ENCODE measurements at places on chromosomes 5 and 9.

GRCh38 chr5:13809921-13810320, 134.6 kb downstream of the DNAH5 start:
- no peak for DNase-seq

- DNase-seq = no peak
Measured at GRCh38 chr5:142981886-142982820, 212.0 kb downstream of the ARHGAP26 start.

DNA sequence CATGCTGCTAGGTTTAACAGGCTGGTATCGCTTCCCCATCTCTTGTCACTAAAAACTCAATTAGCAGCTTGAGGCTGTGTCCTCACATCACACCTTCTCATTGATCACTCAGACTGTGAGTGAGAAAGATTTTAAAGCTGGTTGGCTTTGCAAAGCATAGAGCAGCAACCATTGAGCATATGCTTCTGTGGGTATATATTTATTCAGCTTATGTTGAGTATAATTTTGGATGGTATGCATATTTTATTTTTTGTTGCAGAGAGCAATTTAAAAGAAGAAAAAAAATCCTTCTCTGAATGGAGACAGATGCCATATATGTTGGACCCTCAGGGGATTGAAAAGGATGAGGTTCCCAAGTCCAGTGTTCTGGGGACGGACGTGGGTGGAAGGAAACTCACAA, 162.6 kb downstream of the TRIM32 start:
- no peak for DNase-seq

- no peak for DNase-seq
Measured at GRCh38 chr5:141567513-141568117, 51.2 kb downstream of the DIAPH1 start.

DNA sequence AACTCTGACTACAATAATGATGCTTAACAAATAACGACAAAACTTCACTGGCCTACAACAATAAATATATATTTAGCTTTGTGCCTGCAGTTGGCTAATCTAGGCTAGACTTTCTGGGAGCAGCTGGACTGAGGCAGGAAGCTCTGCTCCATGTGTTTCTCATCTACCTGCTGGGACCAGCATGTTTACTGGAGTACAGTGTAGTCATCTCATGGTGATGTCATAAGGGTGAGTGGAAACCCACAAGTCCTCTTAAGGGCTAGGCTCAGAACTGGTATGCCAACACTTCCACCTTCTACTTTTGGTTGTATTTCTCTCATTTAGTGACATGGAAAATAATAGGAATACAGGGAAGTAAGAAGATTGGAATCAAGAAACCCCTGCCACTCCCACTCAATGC, 85.7 kb upstream of the NIPBL start:
- no peak for DNase-seq

DNA sequence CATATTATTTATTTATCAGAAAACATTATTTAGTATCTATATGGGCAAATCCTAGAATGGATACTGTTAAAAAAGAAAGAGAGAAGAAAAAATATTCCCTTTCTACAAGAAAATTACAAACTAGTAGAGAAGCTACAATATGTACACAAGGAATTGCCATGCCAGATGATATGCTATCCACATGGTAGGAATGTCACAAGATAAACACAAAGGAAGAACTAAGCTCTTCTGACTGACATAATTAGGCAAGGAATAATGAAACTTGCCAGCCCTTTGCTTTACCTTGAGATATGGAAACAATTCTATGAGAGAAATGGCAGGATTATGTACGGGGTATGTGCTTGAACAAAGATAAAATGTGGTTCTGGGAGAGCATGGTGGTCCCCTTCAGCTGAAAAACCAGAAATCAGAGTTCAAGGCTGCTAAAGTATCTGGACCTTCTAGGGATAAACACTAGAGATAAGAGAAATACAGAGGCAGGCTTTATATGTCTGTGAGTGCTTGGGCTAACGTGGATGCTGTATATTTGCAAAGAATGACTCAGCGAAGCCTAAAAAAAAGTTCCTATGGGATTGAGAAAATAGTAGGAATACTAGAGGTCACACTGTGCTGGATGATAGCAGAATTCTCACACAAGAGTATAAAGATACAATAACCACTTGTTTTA, 451.6 kb downstream of the TLE1 start:
- no peak for DNase-seq

DNA sequence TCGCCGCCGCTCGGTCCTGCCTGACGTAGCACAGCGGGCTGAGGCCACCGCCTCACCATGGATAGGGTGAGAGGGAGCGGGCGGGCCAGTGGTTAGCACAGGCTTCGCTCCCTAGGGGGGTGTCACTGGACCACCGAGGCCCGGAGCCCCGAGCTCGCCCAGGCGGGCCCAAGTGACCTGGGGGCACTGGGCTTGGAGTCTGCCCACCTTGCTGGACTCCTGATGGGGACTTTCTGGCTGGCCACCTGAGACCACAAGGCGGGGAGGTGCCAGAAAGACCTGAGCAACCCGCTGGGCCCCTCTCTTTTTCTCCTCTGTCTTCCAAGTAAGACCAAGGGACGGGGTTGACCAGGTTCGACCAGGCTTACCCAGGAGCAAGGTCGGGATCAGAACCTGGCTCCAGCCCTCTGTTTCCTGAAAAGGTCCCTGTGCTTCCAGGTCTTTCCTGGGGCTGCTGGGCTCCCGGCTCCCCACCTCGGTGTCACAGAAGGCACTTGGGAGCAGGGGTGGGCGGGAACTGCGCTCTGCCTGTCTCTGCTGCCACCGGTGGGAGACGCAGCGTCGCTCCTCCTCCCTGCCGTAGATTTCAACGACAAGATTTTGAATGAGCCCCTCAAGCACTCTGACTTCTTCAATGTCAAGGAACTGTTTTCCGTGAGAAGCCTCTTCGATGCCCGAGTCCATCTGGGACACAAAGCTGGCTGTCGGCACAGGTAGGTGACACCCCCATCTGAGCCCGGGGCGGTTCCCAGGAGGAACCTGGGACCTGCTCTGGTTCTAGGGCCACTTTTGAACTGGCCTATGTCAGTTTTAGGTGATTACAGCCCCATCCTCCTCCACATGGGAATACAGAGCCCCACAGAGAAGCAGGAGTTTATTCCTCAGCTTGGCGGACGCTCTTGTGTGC, 1.0 kb downstream of the MRPS2 start:
- DNase-seq = peak; percentile 83

- no peak for DNase-seq
Measured at GRCh38 chr9:19149230-19149629, 21.9 kb upstream of the PLIN2 start.

- no peak for DNase-seq
Measured at GRCh38 chr9:88890546-88890945, 100.7 kb upstream of the S1PR3 start.

DNA sequence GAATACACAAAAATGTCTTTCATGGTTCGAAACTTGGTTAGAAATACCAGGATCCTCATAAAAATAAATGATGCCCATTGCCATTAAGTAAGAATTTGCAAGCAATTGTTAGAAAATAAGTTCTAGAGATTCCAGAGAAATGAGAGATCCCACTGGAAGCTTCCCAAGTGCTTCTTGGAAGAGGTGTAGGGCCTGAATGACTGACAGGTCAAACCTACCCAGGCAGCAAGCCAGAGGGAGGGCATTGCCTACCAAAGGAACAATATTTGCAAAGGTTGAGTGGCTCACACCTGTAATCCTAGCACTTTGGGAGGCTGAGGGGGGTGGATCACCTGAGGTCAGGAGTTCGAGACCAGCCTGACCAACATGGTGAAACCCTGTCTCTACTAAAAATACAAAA, 777.0 kb upstream of the WWC1 start:
- DNase-seq = no peak

DNA sequence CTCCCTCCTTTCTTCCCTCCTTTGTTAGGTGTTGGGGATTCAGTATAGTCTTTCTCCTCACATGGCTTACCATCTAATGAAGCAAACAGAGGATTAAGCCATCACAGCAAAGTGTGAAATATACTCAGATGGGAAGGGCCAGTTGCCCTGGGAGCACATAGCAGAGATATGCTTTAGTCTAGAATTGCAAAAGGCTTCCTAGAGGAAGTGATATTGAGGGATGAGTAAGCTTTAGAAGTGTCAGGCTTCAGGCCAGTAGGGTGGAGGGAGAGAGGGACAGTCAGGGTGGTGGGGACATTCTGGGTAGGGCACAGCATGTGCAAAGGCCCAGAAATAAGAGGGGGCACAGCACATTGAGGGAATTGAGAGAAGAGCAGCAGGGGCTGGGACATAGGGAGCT, 46.2 kb upstream of the GLRA1 start:
- no peak for DNase-seq
